PC-3 (cell line): ENCODE measurements at places on chromosomes 1 and 21. TPM values are rescaled to one million over a fixed set of nuclear protein-coding genes. Genes with fewer than 3 reads are reported as not detected.
A peak's percentile ranks its signal among the peaks of the same experiment; 100 is the strongest.

- DNase-seq = no peak
These were observed 407.4 kb downstream of the RWDD3 start for GRCh38 chr1:95641386-95641785.

DNA sequence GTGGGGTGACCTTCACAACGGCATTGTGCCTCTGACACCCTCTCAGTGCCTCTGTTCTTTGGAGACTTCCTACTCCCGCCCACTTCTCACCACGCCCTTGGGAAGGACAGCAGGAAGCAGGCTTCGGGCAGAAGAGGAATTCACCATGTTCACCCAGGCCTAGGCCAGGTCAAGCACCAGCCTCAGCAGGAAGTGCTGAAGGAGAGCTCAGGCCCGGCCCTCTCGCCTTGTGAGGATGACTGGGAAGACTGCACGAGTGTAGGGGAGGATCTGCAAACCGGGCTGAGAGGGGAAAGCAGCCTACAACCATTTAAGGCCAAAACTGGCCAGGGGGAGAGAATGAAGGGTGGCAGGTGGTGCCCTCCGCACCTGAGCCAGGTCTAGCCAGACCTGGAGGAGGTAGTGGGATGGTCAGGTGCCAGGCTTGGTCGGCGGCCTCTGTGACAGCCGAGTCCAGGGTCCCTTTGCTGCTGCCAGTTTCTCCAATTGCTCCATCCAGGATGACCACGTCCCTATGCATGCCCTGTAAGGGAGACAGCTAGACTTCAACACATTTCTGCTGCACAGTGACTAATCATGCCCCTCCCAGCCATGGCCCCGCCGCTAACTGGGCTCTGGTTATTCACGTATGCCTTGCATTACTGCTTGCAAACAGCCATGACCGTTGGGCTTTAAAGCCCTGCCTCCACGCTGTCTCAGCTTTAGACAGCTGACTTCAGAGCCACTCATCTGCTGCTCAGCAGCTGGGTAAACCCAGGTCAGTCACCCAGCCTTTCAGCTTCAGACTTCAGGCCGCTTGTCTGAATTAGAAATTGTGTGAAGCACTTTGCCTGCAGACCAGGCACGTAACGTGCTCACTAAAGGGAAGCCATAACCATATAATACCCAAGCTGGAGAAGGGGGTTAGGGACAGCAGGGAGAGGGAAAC is 8.9 kb downstream of the MRTO4 start:
- DNase-seq = peak; percentile 26

Gene DCST1
- total RNA-seq = not detected in 2 replicates

- no peak for DNase-seq
These were observed 215.4 kb upstream of the ADGRL2 start for GRCh38 chr1:81585371-81585770.

Gene CNR2
- total RNA-seq = not detected in 2 replicates

DNA sequence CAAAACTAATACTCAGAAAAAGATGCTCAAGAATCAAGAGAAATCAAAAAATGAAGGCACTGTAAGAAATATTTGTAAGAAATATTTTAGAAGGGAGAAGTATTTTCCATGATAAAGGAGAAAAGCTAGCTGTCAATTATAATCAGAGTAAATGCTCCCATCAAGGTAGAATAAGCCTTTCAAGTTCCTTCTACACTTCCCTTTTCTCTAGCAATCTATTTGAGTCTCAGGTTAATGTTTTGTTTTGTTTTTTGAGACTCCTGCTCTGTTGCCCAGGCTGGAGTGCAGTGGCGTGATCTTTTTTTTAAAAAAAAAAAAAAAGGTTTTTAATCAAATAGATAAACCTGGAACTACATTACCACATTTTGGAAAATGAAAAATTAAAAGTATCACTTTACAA is 33.3 kb downstream of the PUM1 start:
- no peak for DNase-seq

DNA sequence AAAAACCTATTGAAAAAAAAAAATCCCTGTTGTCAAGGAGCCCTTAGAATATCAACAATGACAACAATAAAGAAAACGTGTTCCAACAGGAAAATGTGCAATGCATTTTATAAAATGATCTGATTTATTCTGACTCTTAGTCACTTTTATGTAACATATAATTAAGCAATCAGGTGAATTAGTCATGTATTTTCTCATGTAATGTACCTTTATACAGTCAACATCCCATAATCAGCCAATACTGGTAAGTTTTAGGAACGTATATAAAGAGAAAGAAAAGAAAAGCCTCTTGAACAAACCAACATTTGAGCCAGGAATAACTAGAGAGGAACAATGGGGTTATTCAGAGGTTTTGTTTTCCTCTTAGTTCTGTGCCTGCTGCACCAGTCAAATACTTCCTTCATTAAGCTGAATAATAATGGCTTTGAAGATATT is at the start of gene CLCA4:
Gene CLCA4 (plus strand): TSS at position 292 of the 435 bp plus-strand sequence. CDS start 42 bp downstream, at position 334.
- DNase-seq = peak; percentile 38

DNA sequence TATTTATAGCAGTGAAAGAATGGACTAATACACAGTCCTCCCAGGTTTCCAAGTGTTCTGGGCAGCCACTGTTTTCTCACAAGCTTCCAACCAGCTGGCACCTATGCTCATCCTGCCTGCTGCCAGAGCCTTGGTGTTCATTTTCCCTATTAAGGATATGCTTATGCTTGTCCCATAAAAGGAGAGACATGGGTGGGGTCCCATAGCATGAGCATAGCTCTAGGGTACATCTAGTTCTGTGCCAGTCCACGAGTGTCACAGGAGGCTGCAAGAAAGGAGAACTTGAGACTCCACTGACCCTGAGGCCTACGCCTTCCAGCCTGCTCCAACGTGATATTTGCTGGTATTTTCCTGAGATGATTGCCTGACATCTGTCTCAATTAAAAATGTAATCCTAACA is 192.4 kb upstream of the PTGFR start:
- DNase-seq = no peak

DNA sequence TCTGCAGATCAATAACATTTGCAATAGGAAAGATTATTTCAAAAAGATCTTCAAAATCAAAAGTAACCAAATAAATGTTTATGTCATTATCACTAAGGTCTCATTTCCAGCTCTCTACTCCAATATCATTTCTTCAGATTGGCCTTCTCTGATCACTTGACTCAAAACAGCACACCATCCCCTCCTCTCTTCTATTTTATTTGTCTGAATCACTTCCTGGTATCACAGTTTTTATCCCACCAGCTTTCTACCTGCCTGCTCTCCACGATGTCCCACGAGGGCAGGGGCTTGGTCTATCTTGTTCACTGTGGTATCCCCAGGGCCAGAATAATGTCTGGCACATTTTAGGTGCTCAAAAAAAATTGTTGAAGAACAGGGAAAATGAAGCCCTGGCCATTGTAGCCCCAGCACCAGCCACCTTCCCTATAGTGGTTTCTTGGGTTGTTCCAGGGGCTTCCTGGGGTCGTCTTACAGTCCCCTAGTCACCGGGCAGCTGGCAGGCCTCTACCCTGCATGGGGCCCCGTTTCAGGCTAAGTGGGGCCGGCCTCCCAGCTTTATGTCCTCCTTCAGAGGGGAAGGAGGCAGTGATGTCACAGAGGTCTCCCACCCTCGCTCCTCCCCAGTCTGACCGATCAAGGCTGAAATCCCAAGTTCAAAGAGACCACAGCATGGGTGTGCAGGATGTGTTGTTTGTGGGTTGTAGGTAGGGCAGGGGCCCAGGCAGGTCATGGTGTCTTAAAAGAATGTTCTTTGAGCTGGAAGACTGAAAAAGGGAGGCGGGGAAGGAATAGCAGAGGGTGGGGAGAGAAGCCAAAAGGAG is 3.5 kb upstream of the PADI1 start:
- no peak for DNase-seq

- no peak for DNase-seq
These were observed 27.5 kb downstream of the SH3BGR start for GRCh38 chr21:39479164-39479813.

Gene PROK1
- not detected in 2 replicates for total RNA-seq
